ENCODE measurements at places on chromosomes 4 and X.

DNA sequence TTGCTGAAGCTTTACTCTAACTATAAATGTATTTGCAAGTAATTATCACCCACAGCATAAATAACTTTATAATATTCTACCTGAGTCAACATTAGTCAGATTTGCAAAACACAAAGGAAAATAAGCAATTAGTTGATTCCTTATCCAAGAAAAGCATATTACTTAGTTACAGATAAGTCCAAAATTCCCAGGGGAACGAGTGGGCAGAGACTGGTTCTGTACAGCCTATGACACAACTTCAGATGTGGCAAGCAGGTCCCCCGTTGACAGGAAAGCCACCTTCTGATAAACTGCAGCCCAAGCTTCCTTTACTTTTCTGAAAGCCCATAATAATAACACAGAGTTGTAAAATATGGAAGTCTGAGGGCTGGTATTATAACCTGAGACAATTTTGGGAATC lies 62.4 kb upstream of the NDP start:
- no peak for DNase-seq

GRCh38 chrX:17923546-17923945 lies 62.4 kb upstream of the RAI2 start:
- no peak for DNase-seq

- peak; percentile 64 for DNase-seq
Measured at GRCh38 chr4:183840311-183840710, 64.8 kb upstream of the STOX2 start.

DNA sequence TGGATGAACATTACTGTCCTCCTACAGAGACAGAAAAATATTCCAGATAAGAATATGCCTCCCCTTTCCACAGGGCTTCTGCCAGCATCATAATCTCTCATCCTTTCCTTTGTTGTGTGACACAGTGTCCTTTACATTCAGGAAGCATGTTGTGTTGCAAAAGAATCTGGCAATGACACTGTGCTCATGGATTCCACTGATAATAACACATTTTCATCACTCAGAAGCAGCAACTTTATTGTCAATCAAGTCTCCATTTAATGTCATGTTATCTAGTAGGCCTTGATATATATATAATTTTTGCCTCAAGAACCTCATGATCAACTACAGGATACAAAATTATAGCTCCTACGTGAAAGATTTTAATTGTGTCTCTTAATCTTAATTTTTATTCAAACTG lies 833.9 kb downstream of the FSTL5 start:
- DNase-seq: no peak

GRCh38 chr4:19686456-19686855 lies 565.2 kb upstream of the SLIT2 start:
- DNase-seq: no peak

DNA sequence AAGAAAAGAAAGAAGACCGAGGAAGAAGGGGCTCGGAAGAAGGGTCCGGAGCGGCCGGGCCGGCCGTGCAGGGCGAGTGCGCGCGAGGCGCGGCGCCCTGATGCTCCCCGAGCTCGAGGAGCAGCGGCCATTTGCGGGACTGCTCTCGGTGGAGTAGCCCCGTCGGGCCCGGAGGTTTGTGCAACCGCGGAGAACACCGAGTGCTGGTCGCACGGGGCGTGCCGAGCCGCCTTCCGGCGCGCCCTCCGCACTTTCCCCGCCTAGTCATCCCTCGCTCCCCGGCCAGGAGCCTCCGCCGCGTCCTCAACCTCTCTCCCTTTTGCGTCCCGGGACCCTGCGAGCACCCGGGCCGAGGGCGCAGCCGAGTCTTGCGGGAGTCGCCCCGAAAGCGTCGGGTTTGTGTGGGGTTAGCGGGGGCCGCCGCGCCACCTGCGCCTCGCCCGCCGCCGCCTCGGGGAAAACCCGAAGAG lies 127.4 kb downstream of the LAS1L start:
- DNase-seq: no peak

GRCh38 chr4:67933038-67933437 lies 30.3 kb downstream of the TMPRSS11A start:
- DNase-seq: no peak

DNA sequence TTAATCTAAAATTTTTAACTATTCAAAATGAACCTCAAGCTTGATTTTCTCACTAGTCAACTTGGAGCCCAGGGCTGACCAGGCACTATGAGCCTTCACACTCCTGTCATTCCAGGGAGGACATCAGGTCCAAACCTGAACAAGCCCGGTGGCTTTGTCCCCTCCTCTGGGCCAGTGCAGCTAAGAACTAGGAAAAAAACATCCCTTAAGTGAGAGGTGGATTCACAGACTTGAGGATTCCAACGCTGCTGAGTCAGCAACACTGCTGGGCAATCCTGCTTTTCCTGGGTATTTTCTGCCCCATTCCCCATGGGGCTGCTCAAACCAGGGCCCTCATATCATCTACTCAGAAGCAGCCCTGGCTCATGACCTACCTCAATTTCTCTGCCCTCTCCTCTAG lies 4.0 kb downstream of the RNF212 start:
- DNase-seq: no peak

DNA sequence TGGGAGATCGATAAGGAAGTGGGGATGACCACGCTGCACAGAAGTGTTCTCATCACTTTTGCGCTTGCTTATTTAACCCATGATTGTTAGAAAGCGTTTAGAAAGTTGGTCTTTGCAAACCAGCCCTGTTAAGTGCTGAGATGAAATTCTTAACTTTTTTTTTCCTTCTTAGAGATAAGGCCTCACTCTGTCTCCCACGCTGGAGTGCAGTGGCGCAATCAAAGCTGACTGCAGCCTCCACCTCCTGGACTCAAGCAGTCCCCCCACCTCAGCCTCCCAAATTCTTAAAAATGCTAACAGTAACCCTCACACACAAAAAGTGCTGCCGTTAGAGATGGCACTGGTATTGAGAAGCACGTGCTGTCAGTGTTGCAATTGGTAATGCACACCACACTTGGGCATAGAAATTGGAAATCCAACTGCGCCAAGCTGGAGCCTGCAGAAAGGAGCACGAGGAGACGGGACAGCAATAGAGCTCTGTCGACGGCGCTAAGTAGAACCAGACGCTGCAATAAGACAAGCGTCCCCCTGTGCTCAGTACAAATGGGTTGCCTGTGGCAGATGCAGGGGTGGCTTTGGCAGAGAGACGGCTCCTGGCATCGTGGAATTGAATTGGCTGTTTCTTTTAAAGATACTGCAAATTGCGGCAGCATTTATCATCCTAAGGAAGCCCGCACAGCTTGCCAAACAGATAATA lies 113.4 kb downstream of the TBL1X start:
- no peak for DNase-seq

DNA sequence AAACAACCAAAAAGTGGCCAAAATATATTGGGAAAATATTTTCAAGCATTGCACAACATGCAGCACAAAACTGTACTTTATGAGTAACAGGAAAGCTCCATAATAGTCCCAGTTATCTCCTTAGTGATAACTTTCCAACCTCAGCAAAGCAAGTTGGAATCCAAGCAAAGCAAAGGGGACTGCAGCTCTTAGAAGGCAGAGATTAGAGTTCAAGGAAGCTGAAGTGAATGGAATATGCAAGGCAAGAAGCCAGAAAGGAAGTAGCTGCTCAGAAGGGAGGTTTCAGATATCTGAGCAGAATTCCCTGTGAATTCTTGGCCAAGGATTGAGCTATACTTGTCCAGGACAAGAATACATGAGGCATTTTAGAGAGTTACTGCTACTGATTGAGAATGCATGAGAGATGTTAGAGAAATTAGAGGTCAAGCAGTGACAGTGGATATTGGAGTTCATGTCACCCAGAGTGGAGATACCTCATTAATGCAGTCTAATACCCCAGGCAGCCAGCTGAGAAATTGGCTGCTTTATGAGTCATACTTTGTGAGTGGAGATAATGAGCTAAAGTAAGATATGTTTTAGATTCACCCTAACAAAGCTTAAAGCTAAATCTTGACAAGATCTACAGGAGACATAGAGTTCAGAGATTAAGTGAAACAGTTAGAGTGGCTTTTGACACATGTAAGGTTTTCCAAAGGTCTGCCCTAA lies 102.8 kb downstream of the INPP4B start:
- DNase-seq: no peak

DNA sequence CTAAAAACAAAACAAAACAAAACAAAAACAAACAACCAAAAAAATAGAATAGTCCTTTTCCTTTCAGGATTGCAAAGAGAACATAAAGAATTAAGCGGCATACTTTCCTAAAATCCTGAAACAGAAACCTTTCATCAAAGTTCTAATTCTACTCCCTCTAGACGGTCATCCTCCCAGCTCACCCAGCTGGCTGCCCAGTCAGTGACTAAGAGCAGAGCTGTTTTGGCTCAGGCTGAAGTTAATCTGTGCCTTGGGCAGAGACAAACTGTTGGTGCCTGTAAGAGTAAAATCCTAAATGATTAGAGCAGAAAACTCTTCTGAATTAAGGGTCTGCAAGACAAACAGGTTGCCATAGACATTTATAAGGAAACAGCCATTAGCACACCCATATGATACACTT lies 17.6 kb upstream of the WAS start:
- no peak for DNase-seq

DNA sequence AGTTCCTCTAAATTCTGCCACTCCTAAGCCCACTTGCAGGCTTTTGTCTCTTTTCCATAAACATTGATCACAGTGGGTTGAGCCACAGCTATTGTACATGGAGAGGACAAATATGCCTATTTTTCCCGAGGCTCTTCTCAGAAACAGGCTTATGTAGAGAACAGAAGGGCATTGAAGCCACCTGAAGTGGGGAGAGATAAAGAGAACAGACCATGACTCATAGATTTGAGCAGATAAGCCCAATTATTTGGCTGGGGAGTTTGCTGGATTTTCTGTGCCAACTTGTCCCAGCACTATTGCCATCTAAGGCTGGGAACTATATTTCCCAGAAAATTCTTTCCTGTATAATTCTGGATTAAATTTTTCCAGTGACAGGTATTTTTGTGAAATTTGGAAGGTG lies 446.1 kb upstream of the RPS6KA3 start:
- DNase-seq: no peak

DNA sequence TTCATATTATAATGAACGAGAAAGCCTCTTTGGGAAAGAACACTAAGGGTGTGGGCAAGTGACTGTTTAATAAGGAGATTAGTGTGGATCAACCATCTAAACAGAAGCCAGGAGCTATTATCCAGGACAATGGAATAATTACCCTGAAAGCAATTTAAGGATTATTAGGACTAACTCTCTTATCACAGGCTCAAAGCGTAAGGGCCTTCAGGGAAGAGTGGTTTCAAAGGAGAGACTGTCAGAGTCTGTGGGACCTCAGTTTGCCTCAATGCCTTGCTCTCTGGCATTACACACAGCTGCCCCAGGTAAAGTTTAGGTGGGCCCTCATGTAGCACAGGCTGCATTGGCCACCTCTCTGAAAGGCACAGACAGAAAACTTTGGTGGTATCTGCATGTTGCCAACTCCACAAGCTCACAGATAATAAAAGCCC lies 717.2 kb upstream of the ADGRL3 start:
- DNase-seq: no peak

- no peak for DNase-seq
Measured at GRCh38 chr4:2598511-2599303, 62.3 kb downstream of the FAM193A start.

DNA sequence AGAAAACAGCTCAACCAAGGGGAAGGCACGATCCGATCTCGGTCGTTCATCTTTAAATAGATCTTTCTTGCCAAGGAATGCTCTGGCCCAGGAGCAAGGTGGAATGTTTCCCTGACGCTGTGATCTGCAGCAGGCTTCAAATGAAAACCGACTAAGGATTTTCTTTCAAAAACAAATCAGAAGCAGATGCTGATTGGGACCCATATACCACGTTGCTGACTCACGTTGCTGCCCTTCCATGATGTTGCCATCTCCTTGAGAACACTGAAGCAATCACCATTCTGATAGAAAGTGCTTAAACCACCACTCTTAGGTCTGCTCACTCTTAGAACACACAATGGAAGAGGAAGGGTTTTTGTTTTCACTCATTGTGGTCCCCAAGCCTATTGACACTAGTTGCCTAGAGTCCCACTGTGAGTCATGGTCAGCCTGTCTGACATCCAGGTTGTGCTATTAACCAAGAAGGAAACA lies 26.1 kb downstream of the LAMTOR3 start:
- no peak for DNase-seq

GRCh38 chrX:103783196-103783595 lies 6.6 kb downstream of the PLP1 start:
- DNase-seq: no peak

- no peak for DNase-seq
Measured at GRCh38 chr4:134747108-134747805, 545.7 kb upstream of the PABPC4L start.

DNA sequence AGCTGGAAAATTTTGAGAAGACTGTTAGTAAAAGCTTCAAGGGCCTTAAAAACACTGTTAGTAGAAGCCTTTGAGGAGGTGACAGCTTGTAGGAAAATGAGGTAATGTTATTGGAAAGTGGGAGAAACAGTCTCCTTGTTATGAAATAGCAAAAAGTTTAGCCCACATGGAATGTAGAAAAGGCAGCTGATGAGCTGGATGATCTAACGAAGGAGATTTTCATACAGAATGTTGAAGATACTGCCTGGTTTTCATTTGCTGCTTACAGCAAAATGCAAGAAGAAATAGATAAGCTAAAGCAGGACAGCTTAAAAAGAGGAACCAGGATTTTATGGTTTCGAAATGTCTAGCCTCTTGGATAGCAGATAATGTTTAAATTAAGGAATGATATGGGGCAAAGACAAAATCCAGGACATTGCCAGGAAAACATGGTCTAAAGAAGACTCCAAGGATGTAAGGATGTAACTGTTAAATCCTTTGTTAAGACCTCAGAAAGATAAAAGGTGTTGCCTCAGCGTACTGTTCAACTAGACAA lies 10.2 kb upstream of the STBD1 start:
- no peak for DNase-seq

DNA sequence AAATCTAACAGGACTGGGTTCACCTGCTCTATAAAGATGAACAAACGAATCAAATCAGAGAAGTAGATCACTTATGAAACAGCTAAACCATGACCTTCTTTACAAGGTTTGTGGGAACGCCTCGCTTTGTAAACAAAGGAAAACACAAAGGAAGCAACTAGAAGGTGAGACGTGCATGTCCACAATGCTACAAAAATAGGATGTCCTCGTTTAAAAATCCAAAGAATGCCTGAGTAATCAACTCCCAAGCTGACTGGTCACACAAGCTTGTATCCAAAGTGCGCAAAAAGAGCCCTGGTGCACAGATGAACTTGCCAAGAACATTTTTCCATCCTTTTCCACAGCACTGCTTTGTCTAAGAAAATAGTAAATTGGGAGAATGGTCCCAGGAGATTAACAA lies 6.3 kb upstream of the SH3KBP1 start:
- DNase-seq: no peak

- DNase-seq: no peak
Measured at GRCh38 chr4:3775005-3775404, 8.8 kb downstream of the ADRA2C start.

GRCh38 chrX:30979271-30979670 lies 90.2 kb upstream of the TAB3 start:
- no peak for DNase-seq

Measured in breast epithelium (tissue), 4 donors.